ENCODE measurements at places on chromosomes 3 and 15.

DNA sequence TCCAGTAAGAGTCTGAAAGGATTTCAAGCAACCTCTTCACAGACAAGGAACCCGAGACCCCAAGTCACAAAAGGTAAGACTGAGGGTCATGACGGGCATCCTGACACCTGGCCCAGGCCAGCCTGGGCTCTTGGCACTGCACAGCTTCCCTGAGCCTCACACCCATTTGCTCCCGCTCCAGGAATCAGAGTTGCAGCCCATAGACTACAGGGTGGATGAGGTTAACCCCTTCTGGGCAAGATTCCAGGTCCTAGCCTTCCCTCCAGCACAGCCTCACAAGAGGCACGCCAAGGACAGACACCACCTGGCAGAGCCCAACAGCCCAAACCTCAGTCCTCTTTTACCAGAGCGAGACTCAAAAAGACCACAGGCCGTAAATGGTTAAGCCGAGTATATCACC, 36.2 kb downstream of the RBPMS2 start:
- no peak for DNase-seq
- H3K4me3 ChIP-seq = no peak overlapping the region
- H3K4me1 ChIP-seq = no peaks in the 10 kb centered on the region
- H3K27me3 ChIP-seq = no peaks in the 10 kb centered on the region

DNA sequence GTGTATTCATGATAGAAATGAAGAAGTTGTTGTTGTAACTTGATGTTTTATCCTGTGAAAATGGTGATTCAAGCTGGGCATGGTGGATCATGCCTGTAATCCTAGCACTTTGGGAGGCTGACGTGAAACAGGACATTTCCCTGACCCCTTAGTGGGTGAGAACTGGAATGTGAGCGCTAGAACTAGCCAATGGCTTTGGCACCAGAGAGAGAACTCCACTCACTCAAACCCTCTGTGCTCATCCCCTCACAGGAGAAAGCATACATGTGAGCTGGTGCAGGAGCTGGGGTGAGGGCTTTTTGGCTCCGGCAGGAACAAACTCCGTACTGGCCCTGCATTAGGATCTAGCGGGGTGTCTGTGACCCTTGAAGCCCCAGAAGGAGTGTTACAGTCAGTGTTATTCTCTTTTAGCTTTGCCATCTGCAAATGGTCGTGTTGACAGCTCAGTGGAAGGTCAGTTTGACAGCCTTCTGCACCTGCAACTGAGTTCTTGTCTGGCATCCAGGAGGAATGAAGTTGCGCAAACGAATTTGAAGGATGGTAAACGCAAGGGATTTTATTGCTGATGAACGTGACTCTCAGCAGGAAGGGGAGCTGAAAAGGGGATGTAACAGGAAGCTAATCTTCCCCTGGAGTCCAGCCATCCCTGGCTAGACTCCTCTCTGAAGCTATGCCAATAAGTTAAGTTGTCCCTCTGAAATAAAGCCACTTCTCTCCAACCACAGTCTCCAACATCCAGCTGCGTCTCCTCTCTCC, 1016.6 kb upstream of the CADM2 start:
- H3K4me1 ChIP-seq = no peaks in the 10 kb centered on the region
- H3K27ac ChIP-seq = no peak overlapping the region
- H3K27me3 ChIP-seq = no peaks in the 10 kb centered on the region
- no peaks in the 10 kb centered on the region for H3K36me3 ChIP-seq

- H3K36me3 ChIP-seq = peaks cover 53% of the 10 kb centered on the region
- H3K4me3 ChIP-seq = no peak overlapping the region
- H3K27ac ChIP-seq = no peak overlapping the region
- no peaks in the 10 kb centered on the region for H3K27me3 ChIP-seq
These were observed 63.6 kb downstream of the CCK start for GRCh38 chr3:42202217-42202865.

DNA sequence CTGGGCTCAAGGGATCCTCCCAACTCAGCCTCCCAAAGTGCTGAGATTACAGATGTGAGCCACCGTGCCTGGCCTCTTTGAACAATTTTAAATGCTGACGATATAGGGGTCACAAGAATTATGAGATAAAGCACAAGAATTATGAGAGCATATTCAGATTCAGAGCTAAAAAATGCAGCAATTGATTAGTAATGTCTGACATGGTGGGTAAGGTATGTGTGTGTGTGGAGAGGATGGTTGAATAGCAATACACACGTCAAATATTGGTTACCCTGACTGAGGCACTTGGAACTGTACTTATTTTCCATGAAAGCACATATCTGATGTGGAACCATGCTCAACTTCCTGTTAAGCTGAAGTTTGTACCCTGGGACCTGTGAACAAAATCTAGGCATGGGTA, 115.6 kb downstream of the EOMES start:
- H3K27ac ChIP-seq = no peak overlapping the region
- DNase-seq = no peak
- H3K4me1 ChIP-seq = no peaks in the 10 kb centered on the region
- H3K27me3 ChIP-seq = no peaks in the 10 kb centered on the region

DNA sequence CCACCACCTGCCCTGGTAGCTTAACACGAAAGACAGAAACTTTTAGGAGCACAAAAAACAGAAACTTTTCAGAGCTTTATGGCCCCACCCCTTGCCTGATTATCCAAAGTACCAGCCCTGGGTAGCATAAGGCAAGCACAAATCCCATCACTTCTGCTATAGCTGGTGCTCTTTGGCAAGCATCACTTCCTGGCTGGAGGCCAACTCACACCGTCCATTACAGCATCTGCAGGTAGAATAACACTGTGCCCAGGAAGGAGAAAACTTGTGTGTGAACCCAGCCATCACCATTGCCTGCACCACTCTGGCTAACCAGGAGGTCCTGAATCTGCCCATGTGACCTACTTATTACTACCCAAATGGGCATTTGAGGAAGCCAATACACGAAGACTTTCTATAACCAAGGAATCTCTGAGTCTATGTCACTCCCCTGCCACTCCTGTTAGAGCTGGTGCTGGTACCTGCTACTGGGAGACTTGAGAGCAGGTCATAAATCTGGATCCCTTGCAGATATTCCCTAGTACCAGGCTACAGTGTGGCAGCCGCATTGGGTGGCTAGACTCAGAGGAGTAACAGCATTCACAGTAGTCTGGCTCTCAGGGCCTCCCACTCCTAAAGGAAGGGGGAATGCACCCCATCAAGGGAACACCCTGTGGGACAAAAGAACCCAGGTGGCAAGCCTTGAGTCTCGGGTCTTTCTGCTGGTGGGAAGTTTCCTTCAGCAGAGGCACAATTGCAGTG, 73.3 kb upstream of the AKAP13 start:
- no peaks in the 10 kb centered on the region for H3K4me1 ChIP-seq
- H3K36me3 ChIP-seq = no peaks in the 10 kb centered on the region
- no peaks in the 10 kb centered on the region for H3K27me3 ChIP-seq
- no peak overlapping the region for H3K4me3 ChIP-seq
- no peak overlapping the region for H3K27ac ChIP-seq

GRCh38 chr15:90681056-90681455, 36.1 kb upstream of the BLM start:
- DNase-seq = no peak
- no peaks in the 10 kb centered on the region for H3K4me1 ChIP-seq
- H3K27me3 ChIP-seq = no peaks in the 10 kb centered on the region
- no peaks in the 10 kb centered on the region for H3K36me3 ChIP-seq
- no peak overlapping the region for H3K4me3 ChIP-seq

DNA sequence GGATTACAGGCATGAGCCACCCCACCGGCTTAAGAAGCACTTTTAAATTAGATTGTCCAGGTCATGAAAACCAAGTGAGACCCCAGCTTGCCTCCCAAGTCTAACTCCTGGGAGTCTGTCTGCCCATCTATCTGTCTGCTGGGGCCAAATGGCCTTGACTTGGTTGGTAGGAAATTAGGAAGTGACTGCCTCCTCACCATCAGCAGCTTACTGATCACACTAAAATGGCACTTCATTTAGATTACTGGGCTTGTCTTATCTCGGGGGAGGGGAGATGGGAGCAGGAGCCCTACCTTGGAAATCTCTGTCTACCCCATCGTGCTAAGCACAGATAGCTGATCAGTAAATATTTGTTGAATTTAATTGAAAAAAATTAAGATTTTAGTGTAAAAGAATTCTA, 5.6 kb upstream of the LRRC2 start:
- H3K4me1 ChIP-seq = peaks cover 13% of the 10 kb centered on the region
- peaks cover 14% of the 10 kb centered on the region for H3K36me3 ChIP-seq
- H3K27ac ChIP-seq = no peak overlapping the region
- H3K4me3 ChIP-seq = no peak overlapping the region

- no peak overlapping the region for H3K4me3 ChIP-seq
These were observed 3.2 kb downstream of the MGLL start for GRCh38 chr3:127819086-127819485.

GRCh38 chr3:39128951-39129350, 21.5 kb downstream of the TTC21A start:
- no peaks in the 10 kb centered on the region for H3K4me1 ChIP-seq
- H3K36me3 ChIP-seq = no peaks in the 10 kb centered on the region
- H3K4me3 ChIP-seq = no peak overlapping the region

- no peak overlapping the region for H3K4me3 ChIP-seq
- H3K27ac ChIP-seq = no peak overlapping the region
- no peaks in the 10 kb centered on the region for H3K4me1 ChIP-seq
- no peak for DNase-seq
- H3K27me3 ChIP-seq = no peaks in the 10 kb centered on the region
These were observed 70.1 kb downstream of the UQCC5 start for GRCh38 chr3:52606373-52607085.

All from H9 (cell line).